Kidney glomerular epithelial cell (primary cell): ENCODE measurements at places on chromosomes 16 and 17.

- DNase-seq: peak; percentile 43
Measured at GRCh38 chr17:48202959-48203358, 95.4 kb downstream of the SNX11 start.

GRCh38 chr17:10579270-10579669 lies 29.8 kb upstream of the MYH2 start:
- no peak for DNase-seq

DNA sequence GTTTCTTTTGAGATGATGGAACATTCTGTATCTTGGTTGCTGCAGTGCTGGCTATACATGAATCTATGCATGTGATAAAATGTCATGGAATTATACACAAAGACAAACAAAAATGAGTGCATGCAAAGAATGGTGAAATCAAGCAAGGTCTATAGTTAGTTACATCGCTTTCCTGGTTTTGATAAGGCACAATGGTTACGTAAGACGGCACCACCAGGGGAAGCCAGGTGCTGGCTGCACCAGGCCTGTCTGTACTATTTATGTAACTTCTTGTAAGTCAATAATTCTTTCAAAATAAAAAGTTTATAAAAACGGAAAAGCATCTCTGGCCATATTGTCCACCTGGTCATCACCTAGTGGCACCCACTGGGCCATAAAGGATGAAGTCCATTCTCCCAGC lies 46.5 kb downstream of the ARHGAP27 start:
- DNase-seq: no peak

DNA sequence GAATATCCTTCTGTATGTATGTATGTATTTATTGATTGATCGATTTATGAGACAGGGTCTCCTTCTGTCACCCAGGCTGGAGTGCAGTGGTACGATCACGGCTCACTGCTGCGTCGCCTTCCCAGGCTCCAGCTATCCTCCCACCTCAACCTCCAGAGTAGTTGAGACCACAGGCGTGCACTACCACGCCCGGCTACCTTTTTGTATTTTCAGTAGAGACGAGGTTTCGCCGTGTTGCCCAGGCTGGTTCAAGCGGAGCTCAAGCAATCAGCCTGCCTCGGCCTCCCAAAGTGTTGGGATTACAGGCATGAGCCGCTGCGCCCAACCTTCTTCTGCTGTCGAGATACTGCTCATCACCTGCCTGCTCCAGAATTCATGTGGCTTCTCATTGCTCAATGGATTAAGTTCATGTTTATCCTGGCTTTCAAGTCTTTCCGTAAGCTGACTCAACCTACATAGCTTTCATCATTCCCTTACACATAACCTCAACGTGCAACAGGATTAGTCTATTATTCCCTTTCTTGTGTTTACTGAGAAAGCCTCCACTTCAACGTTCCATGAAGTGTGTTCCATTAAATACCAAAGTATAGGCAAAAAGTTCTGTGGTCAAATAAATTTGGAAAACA lies 13.6 kb downstream of the TAC4 start:
- DNase-seq: no peak

- DNase-seq: peak; percentile 14
Measured at GRCh38 chr17:58337600-58338453, 9.2 kb upstream of the TSPOAP1 start.

DNA sequence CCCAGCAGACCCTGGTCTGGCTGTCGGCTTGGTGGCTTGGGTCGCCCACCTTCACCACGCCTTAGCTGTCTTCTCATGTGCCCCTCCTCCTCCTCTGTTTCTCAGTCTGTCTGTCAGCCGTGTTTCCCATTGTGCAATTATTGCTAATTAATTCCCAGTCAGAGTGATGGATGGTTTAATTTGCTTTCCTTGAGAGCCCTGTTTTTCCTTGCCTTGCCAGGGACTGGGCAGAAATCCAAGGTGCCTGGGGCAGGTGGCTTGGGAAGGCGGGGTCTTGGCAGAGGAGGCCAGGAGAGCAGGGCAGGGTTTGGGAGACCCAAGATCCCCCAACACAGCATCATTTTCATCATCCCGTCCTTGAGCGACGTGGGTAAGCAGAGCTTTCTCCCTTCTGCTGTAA lies 21.3 kb downstream of the NECAB2 start:
- no peak for DNase-seq

DNA sequence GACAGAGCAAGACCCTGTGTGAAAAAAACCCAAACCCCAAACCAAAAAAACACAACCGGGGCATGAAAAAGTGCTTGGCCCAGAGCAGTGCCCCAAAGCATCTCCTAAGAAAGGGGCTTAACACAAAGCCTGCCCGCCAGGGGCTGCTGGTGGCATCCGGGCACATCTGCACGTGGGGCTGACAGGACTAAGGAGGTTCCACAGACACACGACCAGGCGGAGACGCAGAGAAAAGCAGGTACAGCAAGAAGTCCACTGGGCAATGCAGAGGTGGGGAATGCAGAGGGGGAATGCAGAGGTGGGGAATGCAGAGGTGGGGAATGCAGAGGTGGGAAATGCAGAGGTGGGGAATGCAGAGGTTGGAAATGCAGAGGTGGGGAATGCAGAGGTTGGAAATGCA lies 109.2 kb downstream of the ZNF778 start:
- no peak for DNase-seq

DNA sequence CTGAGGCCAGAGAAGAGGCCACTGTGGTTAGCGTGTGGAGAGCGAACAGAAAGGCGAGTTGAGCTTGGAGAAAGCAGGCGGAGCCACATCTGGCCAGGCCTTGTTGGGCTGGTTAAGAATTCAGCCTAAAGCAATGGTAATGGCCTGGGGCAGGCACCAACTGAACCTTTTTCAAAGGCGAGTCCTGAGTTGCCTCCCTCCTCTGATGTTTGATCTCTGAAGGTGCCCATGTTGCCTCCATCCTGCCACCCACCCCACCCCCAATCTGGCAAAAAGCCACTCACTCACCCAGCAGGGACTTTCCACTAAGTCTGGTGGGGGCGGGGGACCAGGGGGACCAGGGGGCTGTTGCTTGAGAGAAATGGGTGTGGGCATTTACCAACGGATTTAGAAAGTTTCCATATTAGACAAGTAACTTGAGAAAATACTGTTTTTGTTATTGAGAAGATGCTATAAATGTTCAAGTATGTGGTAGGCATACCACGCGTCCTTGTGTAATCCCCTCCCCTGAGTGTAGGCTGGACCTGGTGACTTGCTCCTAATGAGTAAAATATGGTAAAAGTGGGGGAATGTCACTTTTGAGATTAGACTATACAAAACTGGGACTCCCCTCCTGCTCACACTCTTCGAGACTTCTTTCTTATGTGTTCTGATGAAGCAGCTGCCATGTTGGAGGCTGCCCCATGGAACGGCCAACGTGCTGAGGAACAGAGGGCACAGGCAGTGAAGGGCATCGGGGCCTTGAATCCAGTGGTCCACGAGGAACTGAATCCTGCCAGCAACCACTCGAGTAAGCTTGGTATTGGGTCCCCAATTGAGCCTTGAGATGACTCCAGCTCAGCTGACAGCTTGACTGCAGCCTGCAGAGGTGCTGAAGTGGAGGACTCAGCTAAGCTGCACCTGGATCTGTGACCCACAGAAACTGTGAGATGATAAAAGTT lies 29.9 kb upstream of the TNS4 start:
- no peak for DNase-seq

- DNase-seq: no peak
Measured at GRCh38 chr16:84608282-84608681, 9.6 kb downstream of the COTL1 start.

GRCh38 chr16:77514500-77515220 lies 79.8 kb upstream of the ADAMTS18 start:
- no peak for DNase-seq

DNA sequence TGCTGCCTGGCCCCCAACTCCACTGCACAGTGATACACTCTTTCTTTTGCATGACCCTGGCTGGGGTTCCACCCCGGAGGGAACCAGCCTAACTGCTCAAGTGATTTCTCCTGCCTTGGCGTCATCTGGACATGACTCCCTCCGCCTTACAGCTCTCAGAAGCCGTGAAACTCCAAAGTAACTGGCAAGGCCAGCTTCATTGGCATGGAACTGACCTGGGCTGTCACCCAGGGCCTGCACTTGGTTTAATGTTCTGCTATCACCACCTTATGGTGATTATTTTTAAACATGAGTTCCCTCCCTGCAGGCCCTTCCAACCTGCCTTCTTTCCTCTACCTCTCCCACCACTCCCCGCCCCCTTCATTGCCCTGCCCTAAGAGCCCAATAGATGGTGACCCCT lies 139.7 kb upstream of the CDH5 start:
- no peak for DNase-seq

DNA sequence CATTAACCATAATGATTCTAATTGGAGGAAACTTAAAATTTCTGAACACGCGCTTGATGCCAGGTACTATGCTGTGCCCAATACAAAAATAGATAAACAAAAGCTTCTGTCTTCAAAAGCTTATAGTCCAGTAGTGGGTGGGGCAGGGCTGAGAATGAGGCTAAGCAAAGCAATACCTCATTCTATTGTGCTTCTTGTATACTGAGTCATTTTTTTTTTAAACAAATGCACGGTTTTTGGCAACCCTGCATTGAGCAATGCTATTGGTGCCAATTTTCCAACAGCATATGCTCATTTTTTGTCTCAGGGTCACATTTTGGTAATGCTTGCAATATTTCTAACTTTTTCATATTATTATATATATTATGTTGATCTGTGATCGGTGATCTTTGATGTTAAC lies 34.7 kb upstream of the HNF1B start:
- no peak for DNase-seq

GRCh38 chr17:3659541-3660111 lies 8.8 kb downstream of the TAX1BP3 start:
- DNase-seq: peak; percentile 9

DNA sequence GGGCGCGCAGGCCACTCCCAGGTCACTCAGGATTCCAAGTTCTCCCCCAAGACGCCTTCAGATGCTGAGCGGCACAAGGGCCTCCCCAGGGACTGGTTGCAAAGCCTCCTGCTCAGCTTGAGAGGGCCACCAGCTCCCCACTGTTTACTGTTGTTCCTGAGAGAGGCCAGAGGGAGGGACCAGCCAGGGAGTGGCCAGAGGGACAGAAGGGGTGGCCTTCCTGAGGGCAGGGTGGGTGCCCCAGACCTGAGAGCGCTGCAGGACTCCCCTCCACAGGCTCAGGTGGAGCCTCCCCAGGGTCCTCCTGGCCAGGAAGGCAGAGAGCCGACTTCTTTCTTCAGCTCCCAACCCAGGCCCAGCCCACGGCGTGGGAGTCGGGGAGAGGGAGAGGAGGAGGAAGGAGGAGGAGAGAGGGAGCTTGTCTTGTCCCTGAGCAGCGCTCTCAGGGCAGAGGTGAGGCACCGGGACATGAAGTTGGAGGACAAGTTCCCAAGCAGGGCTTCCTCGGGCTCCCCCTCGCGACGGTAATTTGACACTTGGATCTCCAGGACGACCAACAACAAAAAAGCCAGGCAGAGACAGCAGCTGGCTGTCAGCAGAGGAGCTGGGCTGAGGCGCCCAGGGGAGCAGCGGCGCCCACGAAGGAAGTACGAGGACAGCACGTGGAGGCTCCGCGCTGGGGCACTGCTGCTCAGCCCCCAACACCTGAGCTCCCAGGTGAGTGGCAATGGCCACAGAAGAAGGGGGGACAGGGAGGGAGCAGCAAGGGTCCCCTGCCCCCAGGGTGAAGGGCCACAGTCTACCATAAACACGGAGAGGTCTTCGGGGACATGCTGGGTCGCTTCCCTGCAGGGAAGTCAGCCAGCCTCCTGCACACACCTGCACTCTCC lies 497 bp downstream of the SMIM5 start:
- peak; percentile 89 for DNase-seq

DNA sequence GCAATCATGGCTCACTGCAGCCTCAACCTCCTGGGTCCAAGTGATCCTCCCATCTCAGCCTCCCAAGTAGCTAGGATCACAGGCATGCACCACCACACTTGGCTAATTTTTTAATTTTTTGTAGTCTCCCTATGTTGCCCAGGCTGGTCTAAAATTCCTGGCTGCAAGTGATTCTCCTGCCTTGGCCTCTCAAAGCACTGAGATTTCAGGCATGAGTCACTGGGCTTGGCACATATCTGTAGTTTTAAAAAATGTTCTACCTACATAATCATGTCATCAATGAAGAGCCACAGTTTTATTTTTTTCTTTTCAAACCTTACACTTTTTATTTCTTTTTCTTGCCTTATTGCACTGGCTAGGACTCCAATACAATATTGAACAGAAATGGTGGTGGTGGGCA lies 33.1 kb upstream of the COL1A1 start:
- DNase-seq: no peak

- DNase-seq: no peak
Measured at GRCh38 chr17:34757106-34757505, 177.7 kb downstream of the TMEM132E start.

- peak; percentile 22 for DNase-seq
Measured at GRCh38 chr17:44219108-44219615, 313 bp downstream of the UBTF start.

DNA sequence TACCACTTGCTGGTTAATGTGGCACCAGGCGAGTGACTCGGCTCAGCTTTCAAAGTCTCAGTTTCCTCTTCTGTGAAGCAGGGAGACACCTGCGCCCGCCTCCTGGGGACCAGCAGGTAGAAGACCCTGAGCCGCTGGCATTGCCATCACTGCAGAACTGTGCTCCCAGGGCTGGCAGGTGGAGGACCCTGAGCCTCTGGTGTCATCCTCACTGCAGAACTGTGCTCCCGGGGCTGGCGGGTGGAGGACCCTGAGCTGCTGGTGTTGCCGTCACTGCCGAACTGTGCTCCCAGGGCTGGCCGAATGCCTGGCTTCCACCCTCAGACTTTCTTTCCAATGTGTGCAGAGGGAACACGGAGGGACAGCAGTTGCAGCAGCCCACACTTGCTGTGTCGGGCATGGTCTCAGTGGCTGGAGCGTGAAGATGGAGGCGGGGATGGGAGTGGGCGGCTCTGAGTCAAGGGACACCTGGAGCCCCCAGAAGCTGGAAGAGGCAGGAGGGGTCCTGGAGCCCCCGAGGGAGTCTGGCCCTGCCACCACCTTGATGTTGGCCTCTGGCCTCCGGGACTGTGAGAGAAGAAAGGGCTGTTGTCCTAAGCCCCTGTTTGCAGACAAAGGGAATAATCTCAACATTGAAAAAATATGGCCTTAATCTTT lies 75.8 kb upstream of the METTL9 start:
- DNase-seq: no peak

DNA sequence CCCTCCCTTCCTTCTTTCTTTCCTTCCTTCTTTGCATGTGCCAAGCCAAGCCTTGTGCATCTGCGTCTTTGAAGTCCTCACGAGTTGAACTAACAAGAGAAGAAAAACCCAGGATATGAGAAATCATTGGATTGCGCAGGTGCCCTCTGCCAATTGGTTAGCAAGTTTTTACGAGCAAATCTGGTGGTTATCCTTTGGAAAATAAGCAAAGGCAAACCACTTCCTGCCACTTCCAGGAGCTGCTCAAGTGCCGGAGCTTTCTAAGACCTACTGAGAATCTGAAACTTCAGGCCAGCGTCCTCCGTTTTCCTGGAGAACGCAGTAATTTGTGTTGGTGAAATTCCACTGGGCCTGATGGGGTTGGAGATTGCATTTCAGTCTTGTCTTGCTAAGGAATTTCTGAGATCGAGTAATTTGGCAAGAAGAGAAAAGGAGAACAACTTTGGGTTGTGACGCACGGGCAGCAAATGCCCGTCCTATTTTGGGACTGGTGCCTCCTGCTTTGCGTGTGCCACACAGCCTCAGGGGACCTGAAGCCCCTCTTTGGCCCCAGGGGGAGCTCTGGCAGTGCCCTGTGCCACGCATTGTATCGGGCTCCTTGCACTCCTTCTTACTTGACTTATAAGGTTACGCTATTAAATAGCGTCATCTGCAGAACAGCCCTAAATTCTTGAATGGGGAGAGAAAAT lies 56.4 kb downstream of the CMIP start:
- DNase-seq: no peak

GRCh38 chr17:17269926-17270773 lies 10.9 kb downstream of the COPS3 start:
- DNase-seq: no peak

- DNase-seq: peak; percentile 79
Measured at GRCh38 chr17:20063665-20064648, 54.8 kb downstream of the SPECC1 start.
